ENCODE measurements at places on chromosomes 3 and 15. TPM values are rescaled to one million over a fixed set of nuclear protein-coding genes. Genes with fewer than 3 reads are reported as not detected.

DNA sequence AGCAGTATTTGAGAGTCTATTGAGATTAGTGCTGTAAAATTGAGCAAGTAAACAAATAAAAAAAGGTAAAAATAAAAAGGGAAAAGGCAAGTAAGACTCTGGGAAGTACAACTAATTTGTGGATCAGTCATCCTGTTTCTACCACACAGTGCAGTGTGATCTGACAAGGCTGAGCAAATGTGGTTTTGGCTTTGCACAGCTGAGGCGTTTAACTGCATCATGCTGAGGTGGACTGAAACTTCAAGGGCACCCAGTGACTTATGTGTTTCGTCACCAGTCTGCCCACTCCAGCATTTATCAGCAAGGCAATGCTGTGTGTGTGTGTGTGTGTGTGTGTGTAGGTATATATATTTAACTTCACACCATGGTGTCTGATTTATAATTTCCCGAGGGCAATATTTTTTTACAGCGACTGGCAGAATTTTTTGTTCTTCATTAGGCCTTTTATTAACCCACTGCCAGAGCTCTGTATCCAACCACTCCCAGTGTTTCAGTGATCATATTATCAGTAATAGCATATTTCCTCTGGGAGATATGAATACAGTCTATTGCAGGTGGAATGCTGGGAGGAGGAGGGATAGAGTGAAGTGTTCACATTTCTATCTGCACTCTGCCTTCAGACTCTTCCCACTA lies 131.5 kb upstream of the SATB1 start:
- H3K36me3 ChIP-seq: no peaks in the 10 kb centered on the region
- no peak for DNase-seq
- H3K27ac ChIP-seq: no peak overlapping the region
- no peak overlapping the region for H3K4me3 ChIP-seq
- no peaks in the 10 kb centered on the region for H3K4me1 ChIP-seq

DNA sequence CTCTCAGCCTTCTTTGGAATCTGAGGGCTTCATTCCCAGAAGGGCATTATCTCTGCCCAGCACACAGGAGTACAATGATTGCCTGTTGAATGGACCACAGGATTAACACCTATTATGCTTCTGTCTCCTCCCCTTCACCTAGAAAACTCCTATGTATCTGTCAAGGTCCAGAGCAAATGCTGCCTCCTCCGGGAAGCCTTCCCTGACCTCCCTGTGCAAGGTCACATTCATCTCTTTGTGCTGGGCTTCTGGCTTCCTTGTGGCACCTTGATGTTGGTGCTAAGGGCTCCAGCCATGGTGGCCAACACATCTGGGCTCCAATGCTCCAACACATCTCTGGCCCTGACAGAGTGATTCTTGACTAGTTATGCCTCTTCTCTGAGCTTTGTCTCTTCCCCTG lies 49.9 kb upstream of the ATP2B2 start:
- DNase-seq: no peak
- H3K27me3 ChIP-seq: no peaks in the 10 kb centered on the region
- H3K27ac ChIP-seq: no peak overlapping the region
- no peaks in the 10 kb centered on the region for H3K36me3 ChIP-seq
- peaks cover 18% of the 10 kb centered on the region for H3K4me1 ChIP-seq
- H3K4me3 ChIP-seq: no peak overlapping the region

GRCh38 chr15:71746719-71747118 lies 63.6 kb upstream of the NR2E3 start:
- no peaks in the 10 kb centered on the region for H3K36me3 ChIP-seq
- H3K27me3 ChIP-seq: no peaks in the 10 kb centered on the region
- no peak overlapping the region for H3K27ac ChIP-seq
- no peak for DNase-seq
- no peak overlapping the region for H3K4me3 ChIP-seq

- H3K27me3 ChIP-seq: no peaks in the 10 kb centered on the region
- no peak overlapping the region for H3K4me3 ChIP-seq
- no peak overlapping the region for H3K27ac ChIP-seq
Measured at GRCh38 chr3:31079689-31080088, 185.2 kb upstream of the GADL1 start.

GRCh38 chr3:155995525-155996370 lies 124.6 kb upstream of the KCNAB1 start:
- no peaks in the 10 kb centered on the region for H3K4me1 ChIP-seq
- DNase-seq: no peak
- no peak overlapping the region for H3K4me3 ChIP-seq
- no peaks in the 10 kb centered on the region for H3K36me3 ChIP-seq
- H3K27me3 ChIP-seq: no peaks in the 10 kb centered on the region

- H3K4me3 ChIP-seq: no peak overlapping the region
- no peaks in the 10 kb centered on the region for H3K27me3 ChIP-seq
- H3K36me3 ChIP-seq: no peaks in the 10 kb centered on the region
- H3K27ac ChIP-seq: no peak overlapping the region
- no peaks in the 10 kb centered on the region for H3K4me1 ChIP-seq
- DNase-seq: no peak
Measured at GRCh38 chr3:143135150-143135549, 15.6 kb downstream of the CHST2 start.

DNA sequence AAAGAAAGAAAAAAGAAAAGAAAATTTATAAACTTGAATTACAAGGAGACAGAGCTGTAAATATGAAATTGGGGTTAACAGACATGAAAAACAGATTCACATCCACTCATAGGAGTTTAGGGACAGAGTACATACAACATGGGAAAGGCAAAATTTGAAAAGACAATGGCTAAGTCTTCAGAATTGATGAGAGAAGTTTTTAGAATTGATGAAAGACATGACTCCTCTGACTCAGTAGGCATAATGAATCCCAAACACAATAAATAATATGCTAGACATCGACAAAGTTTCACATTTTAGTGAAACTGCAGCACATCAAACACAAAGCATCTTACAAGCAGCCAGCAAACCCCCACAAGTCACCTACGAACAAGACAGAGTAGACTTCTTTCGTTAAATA lies 84.4 kb upstream of the MELTF start:
- H3K4me3 ChIP-seq: no peak overlapping the region
- H3K27me3 ChIP-seq: no peaks in the 10 kb centered on the region
- H3K36me3 ChIP-seq: no peaks in the 10 kb centered on the region
- no peak for DNase-seq

DNA sequence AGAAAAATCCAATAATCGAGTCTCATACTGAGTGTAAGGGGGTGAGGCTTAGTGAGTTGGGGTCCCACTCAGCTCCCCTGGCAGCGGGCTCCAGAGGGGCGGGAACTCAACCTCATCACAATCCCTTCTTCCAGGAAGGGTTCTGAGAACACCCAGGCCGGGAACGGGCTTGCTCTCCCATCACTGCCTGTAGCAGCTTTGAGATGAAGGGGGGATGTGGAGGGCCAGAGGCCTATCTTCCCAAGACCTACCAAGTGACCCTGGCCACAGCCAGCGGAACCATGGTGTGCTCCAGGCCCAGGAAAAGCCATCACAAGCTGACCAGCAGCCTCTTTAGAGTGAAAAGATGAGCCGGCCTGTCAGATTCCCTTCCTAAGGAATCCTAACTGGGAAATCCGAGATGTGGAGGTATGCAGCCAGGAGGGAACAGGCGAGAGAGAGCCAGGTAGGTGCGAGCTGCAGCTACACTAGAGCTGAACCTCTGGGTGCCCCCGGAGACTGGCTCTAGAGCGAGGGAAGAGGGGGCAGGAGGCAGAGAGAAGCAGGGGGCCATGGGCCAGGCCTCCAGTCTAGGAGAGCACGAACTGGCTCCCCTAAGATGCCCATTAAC lies 18.5 kb downstream of the GRAMD2A start:
- no peak overlapping the region for H3K4me3 ChIP-seq
- peaks cover 26% of the 10 kb centered on the region for H3K4me1 ChIP-seq
- H3K36me3 ChIP-seq: no peaks in the 10 kb centered on the region
- H3K27me3 ChIP-seq: no peaks in the 10 kb centered on the region
- DNase-seq: no peak
- H3K27ac ChIP-seq: peak overlapping the region; percentile 81

DNA sequence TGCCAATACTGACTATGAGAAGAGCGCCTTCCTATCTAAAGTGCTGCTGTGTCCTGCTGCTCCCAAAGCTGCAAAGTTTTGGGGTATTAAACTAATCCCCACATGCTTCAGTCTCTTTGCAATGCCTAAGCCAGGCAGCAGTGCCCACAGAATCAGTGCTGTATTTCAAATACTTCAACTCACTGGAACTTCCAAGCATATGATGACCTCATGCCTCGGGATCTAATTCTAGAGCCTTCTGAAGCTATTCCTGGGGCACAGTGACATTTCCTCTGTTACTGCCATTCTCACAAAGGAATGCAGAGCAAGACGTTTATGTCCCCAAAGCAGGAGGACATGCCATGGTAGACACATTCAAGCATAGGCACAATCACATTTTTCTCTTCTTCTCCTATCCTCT lies 78.5 kb downstream of the CD200 start:
- H3K27ac ChIP-seq: no peak overlapping the region
- no peaks in the 10 kb centered on the region for H3K4me1 ChIP-seq
- no peak for DNase-seq
- H3K27me3 ChIP-seq: no peaks in the 10 kb centered on the region
- H3K4me3 ChIP-seq: no peak overlapping the region

DNA sequence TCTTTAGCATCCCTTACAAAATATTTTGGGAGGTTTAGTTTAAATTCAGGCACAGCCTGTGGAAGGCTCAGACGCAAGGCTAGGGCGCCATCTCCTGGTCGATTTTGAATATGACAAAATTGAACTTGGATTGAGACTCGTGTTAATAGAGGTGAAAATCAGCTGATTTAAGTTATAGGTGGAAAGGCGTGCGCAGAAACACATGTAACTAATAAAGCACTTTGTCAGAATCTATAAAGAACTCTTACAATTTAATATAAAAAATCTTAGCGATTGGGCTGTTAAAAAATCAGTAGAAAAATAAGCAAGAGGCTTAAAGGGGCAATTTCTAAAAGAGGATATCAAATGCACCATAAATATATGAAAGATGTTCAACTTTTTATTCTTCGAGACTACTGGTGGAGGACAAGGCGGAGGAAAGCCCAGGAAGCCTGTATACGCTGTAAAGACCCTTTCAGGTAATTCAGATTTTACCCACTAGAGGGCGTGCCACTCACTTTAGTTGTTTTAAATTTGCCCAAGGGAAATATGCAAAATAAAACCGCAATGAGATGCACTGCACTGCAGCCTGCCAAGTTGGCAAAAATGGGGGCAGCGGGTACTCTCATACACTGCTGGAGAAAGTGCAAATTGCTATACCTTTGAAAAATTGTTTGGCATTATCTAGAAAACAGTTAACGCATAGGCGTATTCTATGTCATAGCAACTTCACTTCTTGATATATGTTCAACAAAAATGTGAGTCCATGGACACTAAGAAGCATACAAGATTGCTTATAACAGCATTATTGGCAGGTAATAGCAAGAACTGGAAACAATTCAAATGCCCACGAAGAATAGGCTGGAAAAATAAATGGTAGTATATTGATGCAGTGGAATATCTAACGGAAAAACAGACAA lies 64.7 kb downstream of the SLC30A4 start:
- peak; percentile 30 for DNase-seq
- H3K4me1 ChIP-seq: peaks cover 21% of the 10 kb centered on the region
- peak overlapping the region; percentile 83 for H3K27ac ChIP-seq
- peak overlapping the region; percentile 40 for H3K4me3 ChIP-seq

DNA sequence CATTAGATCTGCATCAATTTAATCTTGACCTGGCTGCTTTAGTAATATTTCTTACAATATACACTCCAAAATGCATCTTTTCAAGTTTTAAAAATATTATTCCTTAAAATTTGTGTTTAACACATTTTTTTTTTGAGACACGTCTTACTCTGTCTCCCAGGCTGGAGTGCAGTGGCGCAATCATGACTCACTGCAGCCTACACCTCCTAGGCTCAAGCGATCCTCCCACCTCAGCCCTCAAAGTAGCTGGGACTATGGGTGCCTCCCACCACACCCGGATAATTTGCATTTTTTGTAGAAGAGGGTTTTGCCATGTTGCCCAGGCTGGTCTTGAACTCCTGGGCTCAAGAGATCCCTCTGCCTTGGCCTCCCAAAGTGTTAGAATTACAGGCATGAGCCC lies 73.6 kb downstream of the ETV5 start:
- no peak overlapping the region for H3K4me3 ChIP-seq
- no peaks in the 10 kb centered on the region for H3K4me1 ChIP-seq
- H3K27me3 ChIP-seq: no peaks in the 10 kb centered on the region
- H3K27ac ChIP-seq: no peak overlapping the region
- no peaks in the 10 kb centered on the region for H3K36me3 ChIP-seq
- DNase-seq: no peak

DNA sequence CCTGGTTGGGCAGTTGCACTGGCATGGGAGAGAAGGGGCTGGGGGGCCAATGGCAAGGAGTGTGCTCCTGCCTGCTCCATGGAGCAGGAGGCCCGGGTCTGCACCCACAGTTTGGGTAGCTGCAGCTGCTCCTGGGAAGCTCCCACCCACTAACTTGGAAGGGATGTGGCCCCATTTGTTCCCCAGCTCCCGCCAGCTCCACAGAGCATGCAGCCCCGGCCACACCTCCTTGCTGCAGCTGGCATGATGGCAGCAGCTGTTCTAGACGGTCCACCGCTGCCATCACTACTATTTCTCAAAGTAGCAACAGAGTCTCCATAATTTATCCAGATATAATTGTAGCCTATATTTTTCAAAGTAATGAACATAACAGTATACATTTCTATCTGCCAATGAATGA lies 65.8 kb downstream of the PIK3CB start:
- no peak overlapping the region for H3K27ac ChIP-seq
- DNase-seq: no peak
- peaks cover 23% of the 10 kb centered on the region for H3K36me3 ChIP-seq
- no peak overlapping the region for H3K4me3 ChIP-seq
- H3K27me3 ChIP-seq: no peaks in the 10 kb centered on the region

DNA sequence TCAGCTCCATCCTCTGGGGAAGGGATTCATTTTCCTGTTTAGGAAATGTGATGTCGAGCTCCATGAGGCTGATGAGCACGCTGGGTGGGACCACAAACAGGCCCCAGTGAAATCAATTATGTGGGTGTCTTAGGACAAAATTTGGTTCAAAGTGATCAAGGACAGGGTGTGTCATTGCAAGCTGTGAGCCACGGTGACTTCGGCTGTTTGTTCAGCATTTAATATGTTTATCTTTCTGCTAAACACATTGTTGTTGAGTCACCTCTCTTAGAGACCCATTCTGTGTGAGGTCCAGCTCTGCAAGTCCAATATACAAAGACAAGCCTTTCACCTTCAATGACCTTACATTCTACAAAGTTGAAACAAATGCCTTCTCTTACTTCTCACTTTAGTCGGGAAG lies 41.3 kb downstream of the SSR3 start:
- no peaks in the 10 kb centered on the region for H3K27me3 ChIP-seq
- no peak overlapping the region for H3K4me3 ChIP-seq
- no peak for DNase-seq
- H3K27ac ChIP-seq: no peak overlapping the region
- H3K4me1 ChIP-seq: no peaks in the 10 kb centered on the region

- no peaks in the 10 kb centered on the region for H3K4me1 ChIP-seq
- H3K4me3 ChIP-seq: no peak overlapping the region
- H3K27me3 ChIP-seq: no peaks in the 10 kb centered on the region
- no peak overlapping the region for H3K27ac ChIP-seq
- DNase-seq: no peak
Measured at GRCh38 chr3:71260782-71261181, 322.7 kb downstream of the FOXP1 start.

GRCh38 chr3:129268396-129268795 lies 10.3 kb upstream of the HMCES start:
- no peak overlapping the region for H3K4me3 ChIP-seq
- H3K27me3 ChIP-seq: no peaks in the 10 kb centered on the region
- no peaks in the 10 kb centered on the region for H3K36me3 ChIP-seq
- no peak for DNase-seq

- H3K27me3 ChIP-seq: no peaks in the 10 kb centered on the region
- DNase-seq: no peak
- no peaks in the 10 kb centered on the region for H3K4me1 ChIP-seq
Measured at GRCh38 chr3:121855555-121855954, 20.5 kb downstream of the EAF2 start.

C3orf62 gene
- total RNA-seq: 2.9 TPM

SH3GL3 gene
- total RNA-seq: 1.5 TPM

SERF2 gene
- 988 TPM for total RNA-seq

MAP1A gene
- total RNA-seq: 21.9 TPM

GUCA1C gene
- total RNA-seq: not detected

TRIP4 gene
- 23.7 TPM for total RNA-seq
